ENCODE measurements at places on chromosomes 16 and 17. TPM values are rescaled to one million over a fixed set of nuclear protein-coding genes. Genes with fewer than 3 reads are reported as not detected.

ESRP2 gene
- polyA plus RNA-seq = 0.45 TPM

SPNS3 gene
- polyA plus RNA-seq = 7.3 TPM

KCNH6 gene
- polyA plus RNA-seq = not detected

GDPD3 gene
- polyA plus RNA-seq = not detected

ZNF821 gene
- polyA plus RNA-seq = 9.3 TPM

IRX3 gene
- polyA plus RNA-seq = not detected

TP53TG3F gene
- not detected for polyA plus RNA-seq

PMP22 gene
- not detected for polyA plus RNA-seq

ZMYND15 gene
- not detected for polyA plus RNA-seq

ERI2 gene
- 4.2 TPM for polyA plus RNA-seq

CMTM1 gene
- 2.2 TPM for polyA plus RNA-seq

SYCE1L gene
- polyA plus RNA-seq = 2.2 TPM

HEXD gene
- polyA plus RNA-seq = 18.8 TPM

DCUN1D3 gene
- 0.74 TPM for polyA plus RNA-seq
